NCI-H2171 treated with DMSO at 0.1 percent for 48 hours (cell line): ENCODE measurements at places on chromosomes 16 and 17.

- DNase-seq: peak; percentile 51
Observed at GRCh38 chr16:13767215-13767614, 152.7 kb upstream of the ERCC4 start.

DNA sequence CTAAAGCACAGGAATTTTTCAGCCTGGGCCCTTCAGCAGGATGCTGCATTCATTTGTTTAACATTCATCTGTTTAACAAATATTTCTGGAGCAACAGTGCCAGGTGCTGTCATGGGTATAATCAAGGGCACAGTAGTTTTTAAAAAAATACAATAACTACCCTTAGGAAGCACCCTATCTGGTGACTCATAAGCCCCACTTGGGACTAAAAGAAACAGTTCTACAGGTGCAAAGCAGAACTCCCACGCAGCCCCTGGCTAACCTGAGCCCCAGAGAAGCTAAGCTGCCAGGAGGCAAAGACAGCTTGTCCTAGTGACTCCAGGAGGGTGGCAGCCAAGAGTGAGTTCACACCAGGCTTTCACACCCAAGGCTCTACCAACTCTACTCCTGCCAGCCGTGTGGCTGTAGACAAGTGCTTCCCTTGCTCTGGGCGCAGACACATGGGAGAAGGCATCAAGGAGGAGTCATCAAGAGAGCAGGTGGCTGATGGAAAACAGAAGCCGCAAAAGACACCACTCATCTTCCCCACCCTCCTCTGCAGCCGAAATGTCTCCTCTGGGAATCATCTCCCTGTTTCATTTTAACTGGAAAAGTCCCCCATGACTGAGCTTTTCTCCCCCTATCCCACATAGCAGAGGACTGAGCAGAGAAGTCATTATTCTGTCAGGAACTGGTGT is 14.4 kb downstream of the CUEDC1 start:
- DNase-seq: peak; percentile 97

DNA sequence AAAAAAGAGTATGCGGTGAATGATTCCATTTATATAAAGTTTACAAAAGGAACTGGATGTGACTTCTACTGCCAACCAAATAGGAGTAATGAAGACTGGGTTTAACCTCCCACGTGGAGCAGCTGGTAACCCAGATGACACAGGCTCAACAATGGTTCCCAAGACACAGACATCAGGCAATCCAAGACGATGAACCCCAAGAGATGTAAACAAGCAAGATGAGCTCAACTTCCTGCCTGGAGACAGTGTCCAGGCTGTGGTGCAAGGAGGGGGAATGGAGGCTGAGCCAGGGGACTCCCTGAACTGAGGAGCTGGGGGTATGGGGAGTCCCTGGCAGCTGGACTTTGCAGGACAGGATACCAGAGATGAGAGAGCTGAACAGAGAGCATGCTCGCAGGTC is 104.7 kb downstream of the LITAF start:
- no peak for DNase-seq

DNA sequence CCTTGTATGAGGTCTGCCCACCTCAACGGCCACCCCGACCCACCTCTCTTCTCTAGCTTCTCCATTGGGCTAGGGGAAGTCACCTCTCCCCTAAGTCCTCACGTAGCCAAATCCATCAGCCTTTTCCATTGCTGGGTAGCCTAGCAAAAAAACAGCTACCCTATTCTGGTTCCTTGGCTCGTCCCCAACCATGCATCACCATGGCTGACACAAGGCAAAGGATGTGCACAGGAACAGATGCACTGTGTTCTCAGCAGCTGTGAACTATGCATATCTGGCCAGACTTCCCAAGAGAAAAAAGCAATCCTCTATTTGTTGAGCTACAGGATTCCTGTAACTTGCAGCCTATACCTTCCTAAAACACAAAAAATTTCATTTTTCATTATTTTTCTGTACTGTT is 22.0 kb upstream of the FLCN start:
- DNase-seq: no peak

GRCh38 chr16:86975445-86975844 is 341.7 kb downstream of the C16orf95 start:
- peak; percentile 12 for DNase-seq

GRCh38 chr16:5065813-5066212 is at the start of gene C16orf89:
Gene C16orf89 (minus strand): TSS chr16:5065956. CDS start chr16:5065908, 48 bp downstream.
- DNase-seq: no peak

DNA sequence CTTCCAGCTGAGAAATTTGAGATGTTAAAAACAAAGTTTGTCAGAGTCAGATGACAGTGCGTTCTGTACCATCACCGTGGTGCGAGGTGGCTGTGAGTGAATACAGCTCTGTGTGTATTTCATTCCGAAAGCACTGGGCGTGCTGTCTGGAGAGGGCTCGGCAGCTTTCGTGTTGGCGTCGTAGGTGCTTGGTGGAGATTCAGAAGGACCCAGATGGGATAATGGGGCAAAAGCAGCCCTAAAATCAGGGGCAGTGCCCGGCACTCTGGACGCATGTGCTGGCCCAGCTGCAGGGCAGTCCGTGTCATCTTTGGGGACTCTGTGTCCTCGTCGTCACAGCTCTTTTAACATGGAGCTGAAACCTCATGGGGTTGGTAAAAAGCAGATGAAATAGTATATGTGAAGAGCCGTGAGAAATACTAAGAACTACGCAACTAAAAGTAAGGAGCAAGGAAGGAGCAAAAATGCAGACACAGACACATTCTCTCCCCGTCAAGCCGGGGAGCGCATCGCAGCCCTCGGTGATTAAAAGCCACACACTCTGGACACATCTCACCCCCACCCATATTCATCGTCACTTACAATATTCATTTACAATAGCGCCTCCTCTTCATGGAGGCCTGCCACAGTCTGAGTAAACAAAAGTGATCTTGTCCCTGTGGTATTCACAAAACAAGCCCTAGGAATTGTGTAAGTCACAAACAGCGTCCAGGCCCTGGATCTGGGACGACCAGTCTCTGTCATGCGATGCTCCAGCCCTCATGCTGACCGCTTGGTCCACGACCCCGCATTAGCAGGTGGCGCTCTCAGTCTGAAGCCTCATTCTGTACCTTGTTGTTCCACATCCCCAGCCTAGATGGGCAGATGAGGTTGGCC is 206.7 kb downstream of the RPTOR start:
- DNase-seq: no peak

- peak; percentile 36 for DNase-seq
Observed at GRCh38 chr16:14286368-14287230, 215.5 kb downstream of the MRTFB start.

GRCh38 chr16:67683767-67684166 is 17.2 kb downstream of the C16orf86 start:
- DNase-seq: no peak

- no peak for DNase-seq
Observed at GRCh38 chr17:44387804-44388203, 1.6 kb downstream of the ITGA2B start.

DNA sequence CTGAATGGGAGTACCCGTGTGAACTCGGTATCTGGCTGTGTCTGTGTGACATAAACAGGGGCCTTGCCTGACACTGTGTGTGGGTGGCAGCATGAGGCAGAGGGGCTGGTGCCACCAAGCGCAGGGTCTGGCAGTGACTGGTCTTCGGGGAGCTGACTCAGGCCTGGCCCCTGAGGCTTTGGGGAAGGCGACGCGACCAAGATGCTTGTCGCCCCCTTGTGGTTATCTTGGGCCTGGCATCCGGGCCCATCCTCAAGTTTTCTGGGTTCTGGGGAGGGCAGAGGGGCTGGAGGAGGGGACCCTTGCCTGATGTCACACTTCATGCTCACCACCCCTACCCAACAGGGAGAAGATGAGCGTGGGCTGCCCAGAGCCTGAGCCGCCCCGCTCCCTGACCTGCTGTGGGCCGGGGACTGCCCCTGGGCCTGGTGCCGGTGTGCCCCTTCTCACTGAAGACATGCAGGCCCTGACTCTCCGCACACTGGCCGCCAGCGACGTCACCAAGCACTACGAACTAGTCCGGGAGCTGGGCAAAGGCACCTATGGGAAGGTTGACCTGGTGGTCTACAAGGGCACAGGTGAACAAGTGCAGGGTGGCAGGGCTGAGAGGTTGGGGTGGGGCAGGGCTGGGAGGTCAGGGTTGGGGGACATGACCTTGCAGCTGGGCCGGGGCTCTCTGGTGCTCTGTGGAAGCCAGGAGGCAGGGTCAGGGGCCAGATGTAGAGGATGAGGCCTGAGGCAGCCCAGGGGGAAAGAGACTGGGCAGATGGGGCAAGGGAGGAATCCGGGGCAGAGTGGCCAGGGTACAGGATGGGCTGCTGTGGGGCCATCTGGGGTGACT is 24.9 kb downstream of the SBK1 start:
- DNase-seq: peak; percentile 14

GRCh38 chr16:81939164-81940056 is 71.9 kb downstream of the SDR42E1 start:
- DNase-seq: no peak

DNA sequence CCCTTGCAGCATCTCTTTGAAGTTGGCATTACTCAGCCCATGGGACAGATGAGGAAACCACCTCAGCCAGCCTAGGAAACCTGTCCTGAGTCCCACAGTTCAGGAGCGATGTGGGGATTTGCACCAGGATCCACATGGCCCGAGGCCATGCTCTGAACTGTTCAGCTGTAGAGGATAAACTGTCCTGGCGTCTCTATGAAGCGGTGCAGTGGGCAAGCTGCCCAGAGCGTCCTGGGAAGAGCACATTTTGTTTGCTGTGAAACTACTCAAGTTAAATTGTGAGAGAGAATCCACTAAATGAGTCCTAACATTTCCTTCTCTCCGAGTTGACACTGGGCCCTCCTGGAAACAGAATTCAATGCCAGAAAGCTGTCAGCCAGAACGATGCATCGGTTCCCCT is 276.6 kb upstream of the TNRC6C start:
- no peak for DNase-seq

GRCh38 chr17:5686074-5686635 is 101.8 kb upstream of the NLRP1 start:
- no peak for DNase-seq

DNA sequence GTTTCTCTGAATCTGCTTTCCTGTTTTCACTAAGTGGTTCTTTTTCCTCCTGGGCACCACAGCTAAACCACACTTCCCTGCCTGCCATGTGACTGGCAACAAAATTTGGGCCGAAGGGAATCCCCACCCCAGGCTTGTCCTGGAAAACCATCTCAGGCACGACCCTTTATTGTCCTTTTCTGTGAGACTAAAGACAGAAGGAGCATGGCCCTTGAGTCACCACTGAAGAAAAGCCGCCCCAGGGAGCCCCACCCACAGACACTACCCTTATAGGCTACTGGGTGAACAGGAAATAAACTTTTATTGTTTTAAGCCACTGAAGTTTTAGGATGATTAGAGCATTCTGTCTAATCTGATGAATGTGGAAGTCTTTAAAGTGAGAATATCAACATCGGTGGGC is 88.6 kb upstream of the BRD7 start:
- no peak for DNase-seq

- DNase-seq: no peak
Observed at GRCh38 chr16:14458576-14458975, 171.5 kb downstream of the PARN start.

DNA sequence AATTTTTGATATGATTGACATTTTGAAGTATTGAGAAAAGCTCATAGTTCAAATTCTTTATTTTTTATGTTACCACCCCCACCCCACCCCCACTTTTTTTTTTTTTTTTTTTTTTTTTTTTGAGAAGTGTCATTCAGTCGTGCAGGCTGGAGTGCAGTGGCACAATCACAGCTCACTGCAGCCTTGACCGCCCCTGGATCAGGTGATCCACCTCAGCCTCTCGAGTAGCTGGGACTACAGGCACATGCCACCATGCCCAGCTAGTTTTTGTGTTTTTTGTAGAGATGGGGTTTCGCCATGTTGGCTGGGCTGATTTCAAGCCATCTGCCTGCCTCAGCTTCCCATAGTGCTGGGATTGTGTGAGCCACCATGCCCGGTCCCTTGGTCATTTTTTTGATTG is 7.4 kb downstream of the TAF15 start:
- DNase-seq: no peak

DNA sequence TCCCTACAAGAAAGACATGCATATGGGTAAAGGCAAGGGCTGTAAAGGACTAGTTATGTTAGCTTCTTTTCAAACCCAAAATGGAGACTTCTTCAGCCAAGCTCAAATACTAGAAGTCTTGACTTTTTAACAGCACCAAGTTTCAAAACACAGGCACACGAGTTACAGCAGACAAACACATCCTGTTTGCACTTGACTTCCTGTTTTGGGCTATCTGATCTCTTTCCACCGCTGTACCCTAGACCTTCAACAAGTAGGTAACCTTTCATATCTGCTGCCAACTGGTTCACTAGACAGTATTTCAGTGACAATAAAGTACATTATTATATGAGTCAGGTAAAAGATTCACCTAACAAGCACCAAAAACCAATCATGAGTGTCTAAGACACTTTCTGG is 12.3 kb downstream of the RFFL start:
- no peak for DNase-seq

DNA sequence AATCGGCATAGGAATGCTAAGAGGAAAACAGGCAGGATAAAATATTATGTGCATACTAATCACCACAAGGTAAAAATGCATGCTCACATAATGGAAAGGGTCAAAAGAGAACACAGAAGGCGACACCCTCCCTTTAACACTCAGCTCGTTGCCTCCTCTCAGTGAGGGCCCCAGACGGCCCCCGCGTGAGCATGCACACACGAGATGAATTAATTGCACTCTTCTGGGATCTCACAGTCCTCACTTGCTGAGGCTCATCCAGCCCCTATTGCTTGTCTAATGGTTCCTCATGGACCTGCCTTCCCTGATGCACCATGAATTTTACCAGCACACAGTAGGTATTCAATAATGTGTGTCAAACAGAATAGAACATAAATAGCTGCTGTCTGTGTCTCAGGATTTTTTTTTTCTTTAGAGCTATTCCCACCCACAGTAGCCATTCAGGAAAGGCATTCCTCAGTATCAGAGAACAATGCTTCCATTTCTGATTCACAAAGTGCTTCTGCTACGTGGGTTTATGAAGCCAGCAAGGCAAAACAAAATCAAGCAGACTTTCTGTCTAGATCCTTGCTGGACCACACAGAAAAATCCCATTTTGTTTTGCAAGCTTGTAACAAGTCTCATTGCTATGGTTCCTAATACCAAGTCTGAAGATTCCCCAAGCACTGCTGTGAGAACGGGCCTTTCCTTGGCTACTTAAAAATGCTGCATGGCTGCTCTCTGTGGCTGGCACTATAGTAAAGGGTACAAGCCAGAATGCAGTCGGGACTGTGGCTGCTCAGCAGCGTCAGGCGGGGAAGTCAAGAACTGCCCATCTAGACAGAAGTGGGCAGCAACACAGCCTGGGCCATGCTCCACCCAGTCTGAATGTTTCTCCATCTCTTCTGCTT is 43.6 kb downstream of the TOM1L2 start:
- no peak for DNase-seq

- no peak for DNase-seq
Observed at GRCh38 chr16:84614073-84614459, 3.8 kb downstream of the COTL1 start.
